ENCODE measurements at places on chromosomes 11 and 22.

DNA sequence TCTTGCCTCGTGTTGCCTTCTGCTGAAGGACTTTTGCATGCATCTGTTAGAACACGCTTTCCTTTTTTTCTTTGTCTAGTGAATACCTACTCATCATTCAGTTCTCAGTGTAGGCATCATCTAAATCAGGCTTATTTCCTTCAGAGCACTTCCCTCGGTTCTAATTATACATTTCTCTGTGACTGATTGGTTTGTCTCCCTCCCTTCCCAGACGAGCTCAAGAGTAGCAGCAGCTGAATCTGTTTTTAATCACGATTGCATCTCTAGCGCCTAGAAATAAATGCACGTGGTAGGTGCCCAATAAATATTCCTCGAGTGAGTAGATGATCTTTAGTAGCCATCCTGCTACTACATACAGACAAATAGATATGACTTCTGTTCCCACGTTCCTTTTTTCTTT, 6.3 kb downstream of the CEP164 start:
- no peak for DNase-seq

GRCh38 chr22:22079404-22080148, 97.0 kb upstream of the TOP3B start:
- DNase-seq = no peak

GRCh38 chr11:91194546-91194945, 971.7 kb upstream of the CHORDC1 start:
- no peak for DNase-seq

- no peak for DNase-seq
Measured at GRCh38 chr11:1672613-1673350, 24.2 kb upstream of the KRTAP5-6 start.

DNA sequence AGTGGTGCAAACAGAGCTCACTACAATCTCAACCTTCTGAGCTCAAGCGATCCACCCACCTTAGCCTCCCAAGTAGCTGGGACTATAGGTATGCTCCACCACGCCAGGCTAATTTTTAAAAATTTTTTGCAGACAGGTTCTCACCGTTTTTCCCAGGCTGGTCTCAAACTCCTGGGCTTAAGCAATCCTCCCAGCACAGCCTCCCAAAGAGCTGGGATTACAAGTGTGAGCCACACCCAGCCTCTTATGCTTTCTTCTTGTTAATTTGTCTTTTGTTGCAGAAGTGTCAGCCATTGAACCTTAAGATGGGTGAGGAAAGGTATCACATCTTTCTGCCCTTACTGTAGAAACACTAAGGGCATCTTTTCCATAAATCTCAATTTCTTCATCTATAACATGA, 34.9 kb downstream of the DENND5A start:
- DNase-seq = no peak

DNA sequence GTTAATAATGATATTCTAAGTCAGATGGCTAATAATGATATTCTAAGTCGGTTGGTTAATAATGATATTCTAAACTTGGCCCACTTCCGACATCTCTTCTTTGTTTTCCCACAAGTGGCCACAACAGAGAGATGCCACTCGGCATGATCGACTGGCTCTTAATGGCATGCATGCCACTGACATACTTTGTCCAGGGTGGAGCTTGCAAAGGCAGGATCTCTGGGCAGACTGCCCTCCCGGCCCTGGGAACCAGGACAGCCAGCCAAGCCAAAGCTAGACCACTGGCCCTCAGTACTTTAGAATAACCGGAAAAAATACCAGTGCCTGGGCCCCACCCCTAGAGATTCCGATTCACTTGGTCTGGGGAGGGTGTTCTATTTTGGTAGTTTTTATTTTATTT, 78.1 kb downstream of the KIAA1671 start:
- DNase-seq = no peak

DNA sequence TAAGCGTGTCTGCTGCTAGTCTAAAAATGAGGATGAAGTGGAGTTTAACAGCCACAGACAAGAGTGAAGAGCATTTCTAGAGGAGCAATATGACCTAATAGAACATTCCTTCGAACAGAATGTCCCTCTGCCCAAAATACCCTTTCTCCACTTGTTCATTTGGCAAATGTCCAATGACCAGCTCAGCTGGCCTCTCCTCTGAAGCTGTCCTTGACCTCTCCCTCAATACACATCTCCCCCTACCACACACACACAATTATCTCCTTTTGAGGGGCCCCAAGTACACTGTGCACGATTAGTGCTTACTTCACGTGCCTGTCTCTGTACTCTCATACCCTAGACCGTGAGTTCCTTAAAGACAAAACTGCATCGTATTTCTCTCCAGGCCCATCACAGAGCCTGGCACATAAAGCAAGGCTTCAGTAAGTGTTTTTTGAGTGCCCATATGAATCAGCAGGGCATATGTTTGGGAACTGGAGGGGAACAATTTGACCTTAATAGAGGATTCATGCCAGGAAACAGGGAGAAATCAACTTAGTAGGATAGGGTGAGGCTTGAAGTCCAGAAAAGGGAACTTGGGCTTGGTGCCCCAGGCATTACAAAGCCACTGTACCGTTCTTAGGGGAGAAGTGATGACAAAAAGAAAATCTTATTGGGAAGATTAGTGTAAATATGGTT, 18.1 kb upstream of the NCAM1 start:
- no peak for DNase-seq

All from activated CD4-positive, alpha-beta T cell treated with anti-CD3 and anti-CD28 coated beads for 1 hour (primary cell).